CD4-positive, alpha-beta memory T cell (primary cell): ENCODE measurements at places on chromosomes 11 and 22. TPM values are rescaled to one million over a fixed set of nuclear protein-coding genes. Genes with fewer than 3 reads are reported as not detected.

- no peaks in the 10 kb centered on the region for H3K36me3 ChIP-seq
- DNase-seq: no peak
- H3K27me3 ChIP-seq: no peaks in the 10 kb centered on the region
- H3K27ac ChIP-seq: no peak overlapping the region
Measured at GRCh38 chr11:83219095-83219494, 25.6 kb downstream of the ANKRD42 start.

- H3K36me3 ChIP-seq: no peaks in the 10 kb centered on the region
- H3K27ac ChIP-seq: no peak overlapping the region
- no peaks in the 10 kb centered on the region for H3K27me3 ChIP-seq
- peaks cover 27% of the 10 kb centered on the region for H3K4me1 ChIP-seq
- no peak for DNase-seq
- H3K4me3 ChIP-seq: no peak overlapping the region
Measured at GRCh38 chr11:87035976-87036583, 1.7 kb upstream of the TMEM135 start.

MUC5AC gene
- total RNA-seq: not detected

DNA sequence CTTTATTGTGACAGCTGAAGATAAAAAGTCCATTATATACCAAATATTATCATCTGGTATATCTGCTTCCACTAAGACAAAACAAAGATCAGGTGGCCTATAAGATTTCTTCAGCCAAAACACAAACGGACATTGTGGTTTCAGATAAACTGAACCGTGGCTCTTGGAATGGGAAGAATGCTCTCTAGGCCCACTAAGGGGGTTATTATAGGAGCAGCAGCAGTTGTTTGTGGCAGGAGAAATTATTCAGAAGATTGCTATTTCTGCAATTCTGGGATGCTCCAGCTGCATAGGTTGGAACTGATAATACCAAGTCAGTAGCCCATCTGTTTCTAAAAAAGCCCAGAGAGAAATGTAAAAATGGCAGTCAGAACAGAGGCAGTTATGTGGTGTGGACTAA, 145.3 kb downstream of the NCAM1 start:
- no peaks in the 10 kb centered on the region for H3K36me3 ChIP-seq
- no peak overlapping the region for H3K27ac ChIP-seq
- H3K27me3 ChIP-seq: no peaks in the 10 kb centered on the region
- H3K4me1 ChIP-seq: no peaks in the 10 kb centered on the region
- H3K4me3 ChIP-seq: no peak overlapping the region

GRCh38 chr11:105368711-105369110, 229.1 kb upstream of the CARD18 start:
- H3K27me3 ChIP-seq: no peaks in the 10 kb centered on the region
- no peak overlapping the region for H3K27ac ChIP-seq
- no peak for DNase-seq

DNA sequence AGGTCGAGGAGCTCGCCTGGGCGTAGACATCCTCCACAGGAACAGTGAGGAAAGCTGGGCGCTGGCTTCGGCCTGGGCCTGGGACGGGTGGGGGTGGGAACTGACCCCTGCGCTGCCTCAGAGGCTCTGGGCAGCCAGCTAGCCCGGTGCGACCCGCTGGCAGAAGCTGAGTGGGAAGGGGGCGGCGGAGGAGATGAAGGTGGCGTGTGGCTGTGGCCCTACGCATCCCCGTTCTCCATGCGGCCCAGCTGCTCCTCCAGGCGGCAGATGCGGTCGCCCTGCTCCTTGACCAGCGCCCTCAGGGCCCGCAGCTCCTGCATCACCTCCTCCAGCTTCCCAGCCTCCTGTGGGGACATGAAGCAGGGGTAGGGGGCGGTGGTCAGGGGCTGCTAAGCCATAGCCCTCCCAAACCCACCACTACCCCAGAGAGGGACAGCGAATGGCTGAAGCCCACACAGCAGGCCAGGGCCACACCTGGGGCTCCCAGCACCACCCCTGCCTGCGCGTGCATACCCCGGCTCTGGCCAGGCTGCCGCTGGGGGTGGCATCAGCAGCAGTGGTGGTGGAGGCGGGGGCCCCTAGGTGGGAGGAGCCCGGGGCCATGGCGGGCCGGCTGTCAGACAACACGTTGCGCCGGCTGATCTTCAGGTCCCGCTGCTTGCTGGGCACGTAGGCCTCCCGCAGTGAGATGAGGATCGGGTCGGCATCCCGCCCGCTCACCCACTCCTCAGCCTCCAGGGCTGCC, 848 bp upstream of the PTPRCAP start:
- H3K36me3 ChIP-seq: peaks cover 22% of the 10 kb centered on the region
- peak; percentile 85 for DNase-seq
- H3K27me3 ChIP-seq: no peaks in the 10 kb centered on the region
- H3K4me3 ChIP-seq: peak overlapping the region; percentile 81

DNA sequence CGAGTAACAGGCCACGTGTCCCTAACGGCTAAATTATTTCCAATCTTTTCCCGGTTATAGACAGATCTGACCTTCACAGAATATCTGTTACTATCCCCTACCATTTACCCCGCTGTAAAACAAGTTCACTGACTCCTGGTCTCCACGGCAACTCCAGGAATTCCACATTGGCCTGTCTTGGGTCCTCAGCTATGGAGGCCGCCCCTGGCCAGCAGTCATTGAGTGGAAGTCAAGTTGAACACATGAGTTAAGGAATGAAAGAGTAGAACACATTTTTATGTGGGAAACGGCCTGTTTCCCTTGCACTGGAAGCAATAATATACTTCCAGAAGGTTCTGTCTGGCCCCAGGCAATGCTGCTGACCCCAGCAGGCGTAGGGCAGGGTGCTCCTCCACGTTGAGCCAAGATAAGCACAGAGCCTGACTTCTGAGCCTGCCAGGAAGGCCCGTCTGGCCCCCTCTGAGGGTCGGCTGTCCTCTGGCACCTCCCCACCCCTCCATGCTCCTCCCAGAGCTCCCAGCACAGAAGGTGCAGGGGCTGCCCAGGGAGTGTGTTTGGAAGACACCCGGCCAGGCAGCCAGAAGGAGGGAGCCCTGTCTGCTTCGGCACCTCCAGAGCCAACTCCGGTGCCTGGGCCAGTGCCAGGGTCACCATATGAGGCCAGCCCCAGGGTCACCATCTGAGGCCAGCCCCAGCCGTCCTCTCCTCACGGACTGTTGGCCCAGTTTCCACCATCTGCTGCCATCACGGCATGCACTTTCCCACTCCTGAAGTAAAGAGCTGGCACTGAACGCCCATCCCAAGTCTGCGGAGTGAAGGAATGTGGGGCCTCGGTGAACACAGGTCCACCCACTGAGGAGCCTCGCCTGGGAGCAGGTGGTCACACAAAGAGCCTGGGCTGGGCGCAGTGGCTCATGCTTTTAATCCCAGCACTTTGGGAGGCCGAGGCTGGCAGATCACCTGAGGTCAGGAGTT, 813.2 kb downstream of the BRD1 start:
- no peak overlapping the region for H3K4me3 ChIP-seq
- H3K27ac ChIP-seq: no peak overlapping the region
- no peaks in the 10 kb centered on the region for H3K27me3 ChIP-seq
- DNase-seq: no peak
- H3K4me1 ChIP-seq: no peaks in the 10 kb centered on the region

DNA sequence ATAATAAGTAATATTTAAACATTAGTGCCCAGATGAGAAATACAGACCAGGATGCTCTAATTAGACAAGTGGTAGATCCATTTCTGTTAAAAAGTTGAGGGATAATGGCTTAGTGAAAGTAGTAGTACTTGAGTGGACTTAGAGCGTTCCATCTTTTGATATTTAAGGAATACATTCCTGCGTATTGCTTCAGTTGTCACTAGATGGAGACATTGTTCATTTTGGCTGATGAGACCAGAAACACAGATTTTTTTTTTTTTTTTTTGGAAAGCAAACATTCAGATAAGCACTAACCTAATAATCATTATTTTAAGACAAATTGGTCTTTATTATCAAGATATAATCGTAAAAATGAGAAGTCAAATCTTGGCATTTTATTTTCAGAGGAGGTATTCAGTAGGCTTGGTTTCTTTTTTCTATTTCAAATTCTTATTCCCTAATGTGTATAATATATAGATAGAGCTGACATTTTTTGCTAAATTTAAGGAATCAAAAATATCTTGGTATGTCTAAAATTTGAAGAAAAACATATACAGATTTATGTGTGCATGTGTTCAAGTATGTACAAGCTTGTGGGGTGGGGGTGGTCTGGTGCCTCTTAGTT, 92.9 kb downstream of the DYNC2H1 start:
- no peak overlapping the region for H3K27ac ChIP-seq
- H3K36me3 ChIP-seq: no peaks in the 10 kb centered on the region
- no peak overlapping the region for H3K4me3 ChIP-seq
- H3K4me1 ChIP-seq: no peaks in the 10 kb centered on the region
- H3K27me3 ChIP-seq: no peaks in the 10 kb centered on the region

ARHGAP20 gene
- 0.17 TPM for total RNA-seq

- H3K27ac ChIP-seq: no peak overlapping the region
- H3K27me3 ChIP-seq: no peaks in the 10 kb centered on the region
- DNase-seq: no peak
- H3K4me3 ChIP-seq: no peak overlapping the region
- no peaks in the 10 kb centered on the region for H3K36me3 ChIP-seq
Measured at GRCh38 chr11:44280257-44280656, 29.7 kb downstream of the ALX4 start.

GRCh38 chr11:19939415-19939929, 220.8 kb downstream of the DBX1 start:
- no peaks in the 10 kb centered on the region for H3K27me3 ChIP-seq
- H3K27ac ChIP-seq: no peak overlapping the region
- DNase-seq: no peak
- H3K4me1 ChIP-seq: no peaks in the 10 kb centered on the region
- H3K36me3 ChIP-seq: no peaks in the 10 kb centered on the region

DNA sequence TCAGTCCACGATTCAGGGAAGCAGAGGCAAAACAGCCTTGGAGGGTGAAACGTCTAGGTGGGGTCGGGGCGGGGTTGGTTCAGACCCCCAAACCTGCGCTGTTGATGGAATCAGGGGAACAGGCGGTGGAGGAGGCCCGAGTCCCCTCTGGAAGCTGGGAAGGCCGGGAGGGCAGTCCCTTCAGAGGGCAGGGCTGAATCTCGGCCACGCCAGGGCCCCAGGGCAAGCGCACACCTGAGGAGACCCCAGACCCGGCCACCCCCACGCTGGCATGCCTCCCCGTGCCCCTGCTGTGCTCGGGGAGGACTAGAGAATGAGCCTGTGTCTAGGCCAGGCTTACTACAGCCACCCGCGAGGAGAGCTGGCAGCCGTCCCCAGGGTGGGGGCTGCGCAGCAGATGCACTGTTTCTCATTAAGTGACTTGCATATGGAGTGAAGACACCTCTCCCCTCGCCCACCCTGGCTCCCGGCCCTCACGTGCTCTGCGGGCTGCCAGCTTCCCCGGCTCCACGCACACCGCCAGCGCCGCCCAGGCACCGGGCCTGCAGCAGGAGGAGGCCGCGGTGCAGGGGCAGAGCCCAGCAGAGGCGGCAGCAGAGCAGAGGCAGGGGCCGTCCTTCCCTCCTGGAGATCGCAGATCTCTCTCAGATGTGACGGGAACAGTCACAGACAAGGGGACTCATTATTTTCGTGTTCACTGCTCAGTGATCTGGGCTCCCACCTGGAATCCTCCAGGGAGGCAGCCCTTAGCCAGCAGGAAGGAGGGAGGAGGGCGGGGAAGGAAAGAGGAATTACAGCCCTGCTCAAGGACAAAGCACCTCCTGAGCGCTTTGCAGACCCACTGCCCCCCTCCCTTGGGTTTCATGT, 47.1 kb upstream of the OPCML start:
- H3K27ac ChIP-seq: no peak overlapping the region
- no peaks in the 10 kb centered on the region for H3K4me1 ChIP-seq
- H3K36me3 ChIP-seq: no peaks in the 10 kb centered on the region
- H3K27me3 ChIP-seq: no peaks in the 10 kb centered on the region
- no peak overlapping the region for H3K4me3 ChIP-seq

- no peak overlapping the region for H3K4me3 ChIP-seq
- H3K27ac ChIP-seq: no peak overlapping the region
- H3K4me1 ChIP-seq: no peaks in the 10 kb centered on the region
Measured at GRCh38 chr22:29450222-29450621, 11.8 kb downstream of the RFPL1 start.

DNA sequence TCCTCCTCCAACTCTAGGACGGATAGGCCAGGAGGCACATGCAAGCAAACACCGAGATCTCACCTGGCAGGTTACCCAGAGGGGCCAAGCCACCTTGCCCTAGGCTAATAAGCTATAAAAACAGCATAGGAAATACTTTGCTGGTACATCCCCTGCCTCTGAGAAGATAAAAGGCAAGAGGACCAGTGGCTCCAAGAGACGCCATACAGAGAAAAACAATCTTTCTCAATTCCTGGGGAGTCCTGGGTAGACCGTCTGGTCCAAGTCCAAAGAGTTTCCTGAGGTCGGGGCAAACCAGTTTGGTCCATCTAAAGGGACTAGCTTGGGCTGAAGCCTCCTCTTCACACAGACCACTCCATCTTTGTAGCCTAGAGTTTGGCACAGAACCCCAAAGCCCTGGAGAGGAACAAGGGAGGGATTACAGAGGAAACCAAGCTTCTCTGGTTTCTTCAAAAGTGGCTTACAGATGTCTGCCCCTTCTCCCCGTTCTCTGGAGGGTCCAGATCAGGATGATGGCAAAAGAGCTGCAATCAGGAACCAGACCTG, 40.4 kb downstream of the NUMA1 start:
- H3K4me3 ChIP-seq: peak overlapping the region; percentile 79
- no peaks in the 10 kb centered on the region for H3K27me3 ChIP-seq
- H3K36me3 ChIP-seq: peaks cover 8% of the 10 kb centered on the region
- peaks cover 64% of the 10 kb centered on the region for H3K4me1 ChIP-seq
- H3K27ac ChIP-seq: peak overlapping the region; percentile 75
- no peak for DNase-seq

GRCh38 chr11:43632181-43632580, 48.4 kb upstream of the HSD17B12 start:
- no peak overlapping the region for H3K4me3 ChIP-seq
- DNase-seq: no peak
- H3K27ac ChIP-seq: no peak overlapping the region

DNA sequence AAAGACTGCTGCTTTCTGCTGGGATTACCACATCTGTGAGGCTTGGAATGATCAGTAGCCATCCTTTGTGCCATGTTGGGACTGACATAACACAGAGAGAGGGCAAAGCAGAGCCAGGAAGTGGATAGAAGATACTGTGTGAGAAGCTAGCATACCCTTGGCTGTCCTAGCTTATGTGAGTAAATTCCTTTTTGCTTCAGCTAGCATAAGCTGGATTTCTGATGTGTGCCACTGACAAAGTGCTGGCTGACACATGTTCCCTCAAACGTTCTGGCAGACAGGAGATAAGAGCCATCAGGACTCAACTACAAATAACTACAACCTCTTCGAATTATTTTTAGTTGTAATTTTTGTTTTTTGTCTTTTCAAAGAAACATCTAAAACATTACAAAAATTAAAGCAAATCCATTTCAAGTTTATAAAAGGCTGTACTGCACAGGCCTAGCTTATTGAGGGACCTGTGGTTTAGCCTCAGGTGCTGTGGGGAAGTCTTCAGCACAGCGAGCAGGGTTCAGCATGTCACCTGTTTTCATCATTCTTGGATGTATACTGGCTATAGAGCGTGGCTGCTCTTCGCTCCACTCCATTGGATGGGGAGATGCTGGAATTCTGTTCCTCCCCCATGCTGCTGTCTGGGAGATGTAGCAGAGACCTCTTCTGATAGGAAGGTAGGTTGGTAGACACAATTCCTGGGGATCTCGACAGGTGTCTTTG, 120.9 kb downstream of the SWAP70 start:
- no peak overlapping the region for H3K4me3 ChIP-seq
- no peak overlapping the region for H3K27ac ChIP-seq
- peaks cover 5% of the 10 kb centered on the region for H3K36me3 ChIP-seq
- no peak for DNase-seq

KRTAP5-1 gene
- total RNA-seq: not detected
